ENCODE measurements at places on chromosomes 2 and 18. TPM values are rescaled to one million over a fixed set of nuclear protein-coding genes. Genes with fewer than 3 reads are reported as not detected.

KYNU gene
- total RNA-seq = 0.74 TPM

DNA sequence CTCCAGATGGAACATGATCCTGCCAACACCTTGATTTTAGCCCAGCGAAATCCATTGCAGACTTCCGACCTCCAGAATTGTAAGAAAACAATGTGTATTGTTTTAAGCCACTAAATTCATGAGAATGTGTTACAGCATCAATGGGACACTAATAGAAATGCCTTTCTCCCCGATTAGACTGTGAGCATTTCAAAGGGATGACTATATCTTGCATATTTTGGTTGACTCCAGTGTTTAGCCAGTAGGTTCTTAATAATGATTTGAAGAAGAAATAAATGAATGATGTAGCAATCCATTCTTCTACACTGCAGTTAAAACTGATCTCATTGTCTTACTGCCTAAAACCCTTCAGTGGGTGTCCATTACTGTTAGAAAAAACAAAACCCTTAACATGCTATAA, 67.4 kb upstream of the ACVR1C start:
- no peak overlapping the region for H3K27ac ChIP-seq
- H3K4me3 ChIP-seq = no peak overlapping the region
- DNase-seq = no peak
- no peaks in the 10 kb centered on the region for H3K4me1 ChIP-seq

- no peaks in the 10 kb centered on the region for H3K27me3 ChIP-seq
- DNase-seq = no peak
- no peak overlapping the region for H3K4me3 ChIP-seq
- no peaks in the 10 kb centered on the region for H3K4me1 ChIP-seq
- H3K27ac ChIP-seq = no peak overlapping the region
Measured at GRCh38 chr2:57490741-57491140, 555.9 kb upstream of the VRK2 start.

GRCh38 chr2:165054652-165055051, 99.3 kb upstream of the SLC38A11 start:
- no peaks in the 10 kb centered on the region for H3K4me1 ChIP-seq
- DNase-seq = no peak
- no peaks in the 10 kb centered on the region for H3K27me3 ChIP-seq
- H3K4me3 ChIP-seq = no peak overlapping the region
- H3K27ac ChIP-seq = no peak overlapping the region

GRCh38 chr18:55907453-55908175, 319.6 kb upstream of the TCF4 start:
- no peaks in the 10 kb centered on the region for H3K27me3 ChIP-seq
- no peaks in the 10 kb centered on the region for H3K36me3 ChIP-seq
- DNase-seq = no peak
- no peaks in the 10 kb centered on the region for H3K4me1 ChIP-seq

GRCh38 chr2:170836027-170836426, 19.3 kb downstream of the GAD1 start:
- DNase-seq = no peak
- no peaks in the 10 kb centered on the region for H3K36me3 ChIP-seq
- no peak overlapping the region for H3K4me3 ChIP-seq
- no peaks in the 10 kb centered on the region for H3K27me3 ChIP-seq
- no peaks in the 10 kb centered on the region for H3K4me1 ChIP-seq
- H3K27ac ChIP-seq = no peak overlapping the region

DNA sequence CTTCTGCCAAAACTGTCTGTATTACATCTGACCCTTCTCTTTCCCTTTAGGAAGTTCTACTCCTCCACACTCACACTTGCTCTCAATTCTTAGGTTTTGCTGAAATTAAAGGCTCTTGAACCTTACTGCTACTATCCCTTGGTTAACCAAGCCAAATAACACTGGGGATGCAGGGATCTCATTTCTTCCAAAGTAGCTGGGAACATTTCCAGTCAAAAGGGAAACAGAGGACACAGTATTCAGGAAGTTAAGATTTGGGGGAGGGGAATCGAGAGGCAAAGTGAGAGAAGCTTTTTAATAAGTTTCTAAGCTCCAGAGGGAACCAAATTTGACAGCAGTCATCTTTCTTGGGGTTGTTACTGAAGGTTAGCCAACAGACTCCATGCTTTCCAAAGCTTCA, 6.2 kb downstream of the SEPTIN2 start:
- no peak overlapping the region for H3K27ac ChIP-seq
- H3K36me3 ChIP-seq = no peaks in the 10 kb centered on the region
- peaks cover 11% of the 10 kb centered on the region for H3K4me1 ChIP-seq
- no peaks in the 10 kb centered on the region for H3K27me3 ChIP-seq
- DNase-seq = no peak

DNA sequence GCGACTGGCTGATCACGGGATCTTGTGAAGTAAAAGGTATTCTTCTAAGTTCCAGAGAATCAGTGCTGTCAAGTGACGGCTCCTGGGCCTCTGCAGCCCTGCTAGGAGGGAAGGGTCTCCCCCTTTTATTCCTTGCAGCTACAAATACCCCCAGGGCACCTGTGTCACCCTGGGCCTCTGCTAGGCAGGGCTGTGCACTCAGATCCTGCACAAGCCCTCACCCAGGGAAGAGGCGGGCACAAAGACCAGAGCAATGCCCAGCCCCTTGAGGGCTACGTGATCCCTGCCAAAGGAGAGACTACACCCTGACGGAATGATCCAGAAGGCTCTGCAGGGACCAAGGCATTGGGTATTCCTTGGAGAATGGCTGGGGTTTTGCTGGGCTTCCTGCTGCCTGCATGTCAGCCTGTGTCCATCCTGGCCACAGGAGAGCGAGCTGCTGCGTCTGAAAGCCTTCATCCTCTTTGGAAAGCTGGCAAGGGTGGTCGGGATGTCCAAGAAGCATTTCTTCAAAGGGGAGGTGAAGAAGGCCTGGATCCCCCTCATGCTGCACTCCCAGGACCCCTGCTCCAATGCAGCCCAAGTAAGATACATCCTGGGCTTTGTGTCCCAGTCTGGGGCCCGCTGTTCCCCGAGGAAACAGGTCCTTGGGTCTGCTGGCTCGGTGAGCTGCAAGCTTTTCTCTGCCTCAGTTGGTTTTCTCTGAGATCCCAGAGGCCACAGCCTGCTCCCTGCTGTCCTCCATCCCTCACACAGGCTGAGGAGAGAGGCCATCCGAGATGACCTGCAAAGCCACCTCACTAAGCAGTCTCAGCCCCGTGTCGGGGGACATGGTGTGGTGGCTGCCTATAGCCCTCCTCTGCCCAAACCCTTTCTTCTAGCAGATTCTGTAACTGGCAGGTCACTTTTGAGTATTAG, 24.9 kb downstream of the HJURP start:
- no peak for DNase-seq
- H3K27ac ChIP-seq = no peak overlapping the region
- H3K27me3 ChIP-seq = no peaks in the 10 kb centered on the region

Measured in ovary (tissue), 10 donors.